ENCODE measurements at places on chromosomes 6 and 20. TPM values are rescaled to one million over a fixed set of nuclear protein-coding genes. Genes with fewer than 3 reads are reported as not detected.

RIPOR2 gene
- not detected for total RNA-seq

IPCEF1 gene
- total RNA-seq: 0.03 TPM

HLA-DQB2 gene
- total RNA-seq: not detected

CDH26 gene
- not detected for total RNA-seq

KIAA1755 gene
- 0.13 TPM for total RNA-seq

MCCD1 gene
- not detected for total RNA-seq

CD24 gene
- total RNA-seq: 299 TPM

DNAH8 gene
- total RNA-seq: not detected

KIAA0408 gene
- total RNA-seq: 6.8 TPM

Measured in A549 treated with GW870086 at 1 μM for 4 hours (cell line).